Stimulated activated CD8-positive, alpha-beta memory T cell treated with anti-CD3 and anti-CD28 coated beads, Interleukin-4, amount 100 ng/mL, for 4 hours (primary cell): ENCODE measurements at places on chromosomes 12 and 14.

- no peak for DNase-seq
These were observed 191.6 kb upstream of the NUDT4 start for GRCh38 chr12:93186131-93186530.

GRCh38 chr14:88359500-88359899, 26.0 kb upstream of the SPATA7 start:
- no peak for DNase-seq

GRCh38 chr14:20498622-20499021, 6.7 kb upstream of the RNASE10 start:
- DNase-seq: no peak

- DNase-seq: no peak
These were observed 432.2 kb upstream of the MDGA2 start for GRCh38 chr14:48107646-48108045.

DNA sequence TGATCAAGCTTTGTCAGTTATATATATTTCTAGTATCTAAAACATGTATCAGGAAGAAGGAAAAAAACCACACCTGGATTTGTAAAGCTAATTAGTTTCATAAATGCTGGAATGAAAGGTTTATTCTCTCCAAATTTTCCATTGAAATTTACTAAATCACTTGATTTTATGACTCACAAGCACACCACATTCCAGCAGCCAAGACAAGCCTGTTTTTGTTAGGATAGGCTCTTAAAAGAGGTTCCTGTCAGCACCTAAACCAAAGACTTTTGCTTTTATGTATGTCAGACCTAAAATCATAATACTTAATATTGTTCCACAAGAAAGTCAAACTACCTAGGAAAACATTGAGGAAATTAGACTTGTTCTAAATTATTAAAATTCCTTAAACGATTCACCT, 85.3 kb upstream of the PAWR start:
- DNase-seq: no peak

DNA sequence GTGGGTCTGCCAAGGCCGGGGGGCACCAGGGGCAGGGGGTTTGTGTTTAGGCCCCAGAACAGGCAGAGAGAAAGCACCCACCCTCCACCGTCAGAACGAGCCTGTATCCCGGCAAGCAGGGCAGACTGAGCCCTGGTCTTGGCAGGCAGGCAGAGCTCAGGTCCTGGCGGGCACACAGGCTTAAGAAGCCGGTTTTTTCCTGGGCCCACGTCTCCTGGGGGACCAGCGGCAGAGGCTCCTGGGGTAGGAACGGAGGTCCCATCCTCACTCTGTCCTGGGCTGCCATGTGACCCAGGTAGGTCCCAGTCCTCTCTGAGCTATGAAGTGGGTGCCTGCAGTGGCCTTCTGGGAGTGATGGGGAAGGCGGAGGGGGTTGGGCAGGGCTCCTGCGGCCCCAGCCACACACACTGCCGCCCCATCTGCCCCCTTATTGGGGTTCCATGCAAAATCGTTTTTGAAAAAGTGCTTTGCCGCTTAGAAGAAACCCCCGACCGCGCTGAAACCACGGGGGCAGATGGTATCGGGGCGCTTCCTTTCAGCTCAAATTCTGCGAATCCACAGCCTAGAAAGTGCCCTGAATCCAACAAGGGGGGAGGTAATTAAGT, 24.2 kb downstream of the SH2B3 start:
- peak; percentile 56 for DNase-seq

DNA sequence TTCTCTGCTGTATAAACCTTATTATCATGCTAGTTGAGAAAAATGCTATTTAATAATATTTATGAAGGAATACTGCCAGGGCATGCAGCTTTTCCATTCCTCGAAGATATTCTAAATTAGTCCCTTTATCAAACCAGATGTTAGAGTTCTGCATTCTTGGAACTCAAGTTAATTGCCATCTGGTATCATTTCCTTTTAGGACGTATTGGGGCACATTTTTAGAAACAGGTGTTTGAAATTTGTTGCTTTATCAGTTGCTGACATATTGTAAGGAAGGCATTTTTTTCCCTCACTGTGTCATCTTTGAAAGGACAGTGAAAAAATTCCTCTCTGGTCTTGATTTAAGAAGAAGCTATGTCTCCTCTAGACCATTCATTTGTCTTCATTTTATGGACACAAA, 471.2 kb upstream of the PRICKLE1 start:
- no peak for DNase-seq

GRCh38 chr12:37546901-37547475, 769.6 kb upstream of the ALG10B start:
- no peak for DNase-seq
